Esophagus muscularis mucosa (tissue), 4 donors: ENCODE measurements at places on chromosomes 11 and 22.

DNA sequence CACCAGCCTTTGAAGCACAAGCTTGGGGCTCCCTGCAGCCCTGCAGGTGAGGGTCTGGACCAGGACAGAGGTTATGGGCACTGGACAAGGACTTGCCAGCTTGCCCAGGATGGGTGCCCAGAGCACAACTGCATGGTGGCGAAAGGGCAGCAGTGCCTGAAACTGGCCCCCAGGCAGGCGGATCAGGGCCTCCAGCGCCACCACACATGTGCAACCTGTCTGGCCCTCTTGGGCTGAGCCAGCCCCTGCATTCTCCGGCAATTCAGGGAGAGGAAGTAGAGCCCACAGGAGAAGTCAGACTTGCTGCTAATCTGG lies 18.8 kb downstream of the MB start:
- DNase-seq: no peak

DNA sequence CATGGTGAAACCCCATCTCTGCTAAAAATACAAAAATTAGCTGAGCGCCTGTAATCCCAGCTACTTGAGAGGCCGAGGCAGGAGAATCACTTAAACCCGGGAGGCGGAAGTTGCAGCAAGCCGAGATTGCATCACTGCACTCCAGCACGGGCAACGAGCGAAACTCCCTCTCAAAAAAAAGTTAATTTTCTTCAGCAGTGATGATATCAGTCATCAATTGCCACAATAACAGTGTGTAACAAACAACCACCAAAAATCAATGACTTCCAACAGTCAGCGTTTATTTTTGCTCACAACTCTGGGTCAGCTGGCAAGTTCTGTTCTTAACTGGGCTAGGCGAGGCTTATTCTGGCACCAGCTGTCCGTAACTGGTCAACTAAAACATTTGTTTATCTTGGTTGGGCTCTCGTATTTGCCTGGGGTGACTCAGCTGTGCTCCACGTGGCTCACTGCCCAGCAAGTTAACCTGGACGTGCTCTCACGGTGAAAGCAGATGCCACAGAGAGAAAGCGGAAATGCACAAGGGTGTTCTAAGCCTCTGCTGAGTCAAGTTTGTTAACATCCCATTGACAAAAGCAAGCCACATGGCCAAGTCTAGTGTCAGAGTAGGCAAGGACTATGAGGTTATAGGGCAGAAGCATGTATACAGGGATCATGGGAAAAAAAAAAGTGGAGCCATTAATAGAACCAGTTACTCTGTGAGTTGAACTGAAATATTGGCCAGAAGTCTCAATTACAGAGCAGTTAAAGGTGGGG lies 52.1 kb downstream of the LHFPL7 start:
- peak; percentile 95 for DNase-seq

DNA sequence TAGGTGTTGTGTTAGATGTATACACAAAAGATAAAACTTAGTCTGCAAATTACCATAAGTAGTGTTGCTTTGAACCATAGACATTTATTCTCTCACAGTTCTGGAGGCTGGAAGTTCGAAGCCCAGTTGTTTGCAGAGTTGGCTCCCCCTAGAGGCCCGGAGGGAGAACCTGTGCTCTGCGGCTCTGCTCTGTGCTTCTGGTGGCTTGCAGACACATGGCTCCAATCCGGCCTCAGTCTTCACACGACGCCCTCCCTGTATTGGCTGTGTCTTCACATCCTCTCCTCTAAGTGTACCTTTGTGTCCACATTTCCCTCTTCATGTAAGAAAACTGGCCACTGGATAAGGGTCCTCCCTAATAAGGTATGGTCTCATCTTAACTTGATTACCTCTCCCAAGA lies 128.4 kb downstream of the OPCML start:
- peak; percentile 60 for DNase-seq

- no peak for DNase-seq
These were observed 1228.0 kb downstream of the TBC1D22A start for GRCh38 chr22:47990481-47990880.
